ENCODE measurements at places on chromosomes 11 and 22.

DNA sequence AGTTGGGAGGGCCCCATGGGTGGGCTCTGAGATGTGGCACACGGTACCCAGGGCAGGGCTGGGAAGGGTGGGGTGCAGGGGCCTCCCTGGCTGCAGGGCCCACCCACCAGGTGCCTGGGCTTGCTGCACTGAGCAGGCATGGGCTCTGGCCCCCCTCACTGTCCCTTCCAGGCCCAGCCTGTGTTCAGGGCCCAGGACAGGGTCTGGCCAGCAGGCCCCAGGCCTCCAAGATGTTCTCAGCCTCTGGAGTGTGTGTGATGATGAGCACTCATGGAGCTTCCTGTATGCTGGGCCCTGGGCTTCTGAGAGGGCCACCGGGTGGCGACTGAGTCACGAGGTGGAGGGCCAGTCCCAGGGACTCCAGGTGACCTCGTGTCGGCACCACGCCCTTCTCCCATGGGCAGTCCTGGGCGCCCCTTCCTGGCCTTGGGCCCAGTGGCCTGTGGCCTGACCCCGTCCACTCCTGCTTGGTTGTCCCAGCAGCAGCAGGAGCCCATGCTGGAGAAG, 55.9 kb upstream of the CCDC188 start:
- DNase-seq, result no peak

GRCh38 chr11:2520736-2521035, 75.9 kb downstream of the KCNQ1 start:
- DNase-seq, result no peak

DNA sequence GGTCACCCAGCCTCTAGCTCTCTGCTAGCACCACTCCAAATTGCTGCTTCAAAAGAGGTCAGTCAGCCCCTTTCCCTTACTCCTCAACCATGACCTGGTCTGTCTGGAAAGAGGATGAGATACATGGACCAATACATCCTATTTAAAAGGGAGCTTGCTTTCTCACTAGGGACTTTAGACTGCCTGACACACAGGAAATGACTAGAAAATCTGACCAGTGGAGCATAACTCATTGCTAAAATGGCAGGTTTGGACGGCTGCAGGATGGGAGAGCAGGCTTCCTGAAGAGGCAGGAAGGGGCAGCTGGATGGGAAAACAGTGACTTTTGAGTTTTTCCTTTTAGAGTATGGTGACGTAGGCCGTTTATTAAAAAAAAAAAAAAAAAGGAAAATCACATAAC, 25.3 kb downstream of the STIM1 start:
- no peak for DNase-seq

- no peak for DNase-seq
Observed at GRCh38 chr11:132047167-132047566, 676.8 kb downstream of the NTM start.
